ENCODE measurements at places on chromosomes 12 and 14.

GRCh38 chr12:107545737-107546353 lies 139.8 kb upstream of the PWP1 start:
- no peak for DNase-seq

GRCh38 chr12:3035815-3036702 lies 41.1 kb upstream of the TSPAN9 start:
- DNase-seq: no peak

DNA sequence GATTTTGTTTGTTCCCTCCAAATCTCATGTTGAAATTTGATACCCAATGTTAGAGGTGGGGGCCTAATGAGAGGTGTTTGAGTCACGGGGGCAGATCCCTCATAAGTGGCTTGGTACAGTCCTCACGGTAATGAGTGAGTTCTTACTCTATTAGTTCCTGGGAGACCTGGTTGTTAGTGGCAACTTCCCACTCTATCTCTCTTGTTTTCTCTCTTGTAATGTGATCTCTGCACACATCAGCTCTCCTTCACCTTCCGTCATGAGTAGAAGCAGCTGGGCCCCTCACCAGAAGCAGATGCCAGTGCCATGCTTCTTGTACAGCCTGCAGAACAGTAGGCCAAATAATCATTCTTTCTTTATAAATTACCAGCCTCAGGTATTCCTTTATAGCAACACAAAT lies 29.6 kb upstream of the KCNK10 start:
- DNase-seq: no peak

GRCh38 chr12:122830517-122831214 lies 4.6 kb upstream of the HIP1R start:
- no peak for DNase-seq

DNA sequence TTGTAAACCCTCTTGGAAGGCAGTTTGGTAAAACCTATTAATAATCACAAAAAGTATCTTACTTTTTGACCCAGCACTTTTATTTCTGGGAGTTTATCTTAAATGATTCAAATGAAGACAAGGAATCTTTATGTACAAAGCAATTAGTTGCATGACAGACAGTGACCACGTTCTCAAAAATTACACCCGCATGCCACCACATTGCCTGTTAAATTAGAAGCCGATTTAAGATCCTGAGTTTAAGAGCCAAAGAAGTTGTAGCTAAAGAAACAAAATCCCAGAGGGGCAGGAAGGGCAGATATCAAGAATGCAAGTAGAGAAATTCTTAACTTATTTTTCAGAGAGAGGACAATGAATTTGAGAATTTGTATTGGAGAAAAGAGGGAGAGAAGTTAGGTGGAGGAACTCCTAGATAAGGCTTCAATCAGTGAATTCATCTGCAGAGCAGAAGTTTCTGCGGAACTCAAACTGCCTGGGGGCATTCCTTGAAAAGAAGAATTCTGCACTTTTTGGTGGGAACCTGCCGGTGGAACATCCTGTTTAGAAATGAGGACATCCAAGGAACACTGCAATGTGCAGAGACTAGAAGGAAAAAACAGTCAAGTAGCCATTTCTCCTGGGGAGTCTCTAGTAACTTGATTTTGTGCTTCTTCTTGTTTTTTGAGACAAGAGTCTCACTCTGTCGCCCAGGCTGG lies 1.1 kb upstream of the RIOX1 start:
- DNase-seq: no peak

DNA sequence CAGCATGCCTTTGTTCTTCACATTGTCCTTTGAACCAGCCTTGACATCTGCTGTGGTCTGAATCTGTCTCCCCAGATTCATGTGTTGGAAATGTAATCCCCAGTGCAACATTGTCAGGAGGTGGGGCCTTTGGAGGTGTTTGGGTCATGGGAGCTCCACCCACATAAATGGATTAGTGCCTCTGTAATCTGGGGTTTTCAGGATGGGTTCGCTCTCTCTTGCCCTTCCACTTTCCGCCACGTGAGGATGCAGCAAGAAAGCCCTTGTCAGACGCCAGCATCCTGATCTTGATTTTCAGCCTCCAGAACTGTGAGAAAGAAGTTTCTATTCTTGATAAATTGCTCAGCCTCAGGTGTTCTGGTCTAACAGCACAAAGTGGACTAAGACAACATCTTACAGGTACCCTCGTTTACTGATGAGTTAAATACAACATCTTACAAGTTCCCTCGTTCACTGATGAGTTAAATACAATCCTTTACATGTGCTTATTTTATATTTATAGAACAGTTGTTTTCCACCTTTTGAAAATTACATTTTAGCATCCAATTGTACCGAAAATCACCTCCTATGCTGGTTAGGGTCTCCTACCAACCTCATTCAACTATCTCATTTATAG lies 54.4 kb upstream of the RIMBP2 start:
- no peak for DNase-seq

GRCh38 chr12:47942614-47943225 lies 20.7 kb upstream of the TMEM106C start:
- no peak for DNase-seq

GRCh38 chr14:105666420-105666819 lies 140.0 kb downstream of the TMEM121 start:
- no peak for DNase-seq

DNA sequence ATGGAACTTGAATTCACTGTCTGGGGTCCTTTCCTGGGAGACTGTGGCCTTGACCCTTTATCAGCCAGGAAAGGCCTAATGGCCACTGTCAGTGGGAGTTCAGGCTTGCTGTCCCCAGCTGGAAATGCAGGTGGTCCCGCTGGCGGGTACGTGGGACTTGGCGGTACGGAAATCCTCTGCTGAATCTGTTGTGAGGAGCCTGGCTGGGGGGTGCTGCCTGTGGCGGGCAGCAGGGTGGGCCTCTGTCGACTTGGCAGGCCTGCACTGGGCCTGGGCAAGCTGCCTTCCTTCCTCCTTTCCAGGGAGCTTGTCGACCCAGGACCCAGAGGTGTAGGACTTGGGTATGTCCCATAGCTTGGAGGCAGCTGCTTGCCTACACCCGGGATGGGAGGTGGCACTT lies 26.3 kb downstream of the ZFYVE21 start:
- DNase-seq: no peak

- no peak for DNase-seq
These were observed 671.5 kb upstream of the TMEM132C start for GRCh38 chr12:127595506-127595905.
